ENCODE measurements at places on chromosomes 1 and 21.

DNA sequence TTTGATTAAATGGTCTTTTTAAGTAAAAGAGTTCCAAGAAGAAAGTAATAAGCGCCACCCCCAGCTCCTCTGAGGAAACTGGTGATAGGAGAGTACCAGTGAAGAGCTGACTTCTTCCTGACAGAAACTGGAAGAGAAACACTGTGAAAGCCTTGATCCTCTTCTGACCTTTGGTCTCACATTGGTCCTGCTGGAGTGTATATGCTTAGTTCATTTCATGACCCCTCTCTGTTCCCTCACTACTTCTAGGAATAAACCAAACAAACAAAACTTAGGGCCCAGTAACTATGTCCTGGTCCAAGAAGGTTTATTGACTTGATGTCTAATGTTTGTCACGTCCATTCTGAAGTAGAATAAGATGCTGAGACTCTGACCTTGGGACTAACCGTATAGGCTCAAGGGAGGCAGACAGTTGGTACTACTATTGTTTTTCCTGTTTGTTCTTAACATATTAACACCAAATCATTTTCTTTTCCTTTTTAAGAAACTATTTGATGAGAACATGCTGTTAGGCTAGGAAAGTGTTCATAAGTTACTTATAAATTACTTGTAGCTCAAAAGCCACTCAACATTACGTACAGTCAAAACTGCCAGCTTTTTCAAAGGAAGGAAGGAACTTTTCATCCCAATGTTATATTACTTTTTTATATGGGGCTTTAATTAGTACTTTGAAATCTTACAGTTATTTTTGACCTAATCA lies 57.9 kb downstream of the MIER1 start:
- DNase-seq = no peak

GRCh38 chr1:18292531-18292930 lies 184.9 kb downstream of the IGSF21 start:
- no peak for DNase-seq

DNA sequence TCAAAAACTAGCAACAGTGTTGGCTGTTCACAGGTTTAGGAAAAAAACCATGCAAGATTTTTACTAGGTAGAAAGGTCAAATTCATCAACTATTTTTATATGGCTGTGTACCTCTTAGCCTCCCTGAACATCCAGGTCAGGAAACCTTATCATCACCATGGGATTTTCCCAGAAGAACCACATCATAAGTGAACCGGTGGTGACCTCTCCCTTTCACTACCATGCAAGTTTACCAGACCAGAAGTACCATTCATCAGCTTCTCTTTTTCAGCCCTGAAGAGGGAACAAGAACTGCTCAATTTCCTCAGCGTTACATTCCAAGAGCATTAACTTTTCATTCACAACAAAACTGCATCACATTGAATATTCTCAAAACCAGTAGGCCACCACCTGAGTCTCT lies 5.9 kb downstream of the SSBP3 start:
- DNase-seq = no peak

DNA sequence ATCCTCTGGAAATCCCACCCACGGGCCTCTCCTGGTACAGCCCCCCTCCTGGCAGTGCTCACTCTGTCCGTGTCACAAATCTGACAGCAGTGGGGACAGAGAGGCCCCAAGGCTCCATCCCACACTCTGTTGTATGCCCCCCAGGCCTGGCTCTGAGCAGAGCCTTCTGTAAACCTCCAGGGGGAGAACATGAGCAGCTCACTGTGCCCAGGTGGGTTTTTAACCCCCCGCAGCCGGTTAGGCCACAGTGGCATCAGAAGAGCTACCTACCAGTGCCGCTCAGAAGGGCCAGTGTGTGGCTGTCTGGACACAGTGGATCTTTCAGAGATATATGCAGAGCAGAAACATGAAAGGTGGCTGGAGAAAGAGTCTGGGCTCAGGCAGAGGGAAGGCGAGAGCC lies 12.0 kb upstream of the GPR153 start:
- DNase-seq = no peak

GRCh38 chr1:55741516-55741915 lies 526.4 kb upstream of the USP24 start:
- no peak for DNase-seq

GRCh38 chr1:229381234-229381633 lies 38.4 kb upstream of the CCSAP start:
- DNase-seq = no peak

DNA sequence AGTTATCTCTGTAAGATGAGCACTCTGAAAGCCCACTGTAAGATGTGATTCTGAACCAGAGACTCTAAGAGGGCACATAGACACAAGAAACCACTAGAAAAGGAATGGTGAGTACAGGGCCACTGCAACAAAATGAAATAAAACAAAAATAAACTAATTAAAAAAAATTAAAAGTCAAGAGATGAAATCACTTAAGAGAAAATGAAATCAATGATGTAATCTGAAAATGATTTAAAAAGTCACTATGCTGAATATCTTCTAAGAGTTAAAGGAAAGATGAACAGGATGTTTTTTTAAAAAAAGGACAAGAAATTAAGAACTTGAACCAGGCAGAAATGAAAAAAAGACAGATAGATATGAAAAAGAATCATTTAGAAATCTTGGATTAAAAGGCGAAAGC lies 110.6 kb upstream of the OLIG2 start:
- no peak for DNase-seq

DNA sequence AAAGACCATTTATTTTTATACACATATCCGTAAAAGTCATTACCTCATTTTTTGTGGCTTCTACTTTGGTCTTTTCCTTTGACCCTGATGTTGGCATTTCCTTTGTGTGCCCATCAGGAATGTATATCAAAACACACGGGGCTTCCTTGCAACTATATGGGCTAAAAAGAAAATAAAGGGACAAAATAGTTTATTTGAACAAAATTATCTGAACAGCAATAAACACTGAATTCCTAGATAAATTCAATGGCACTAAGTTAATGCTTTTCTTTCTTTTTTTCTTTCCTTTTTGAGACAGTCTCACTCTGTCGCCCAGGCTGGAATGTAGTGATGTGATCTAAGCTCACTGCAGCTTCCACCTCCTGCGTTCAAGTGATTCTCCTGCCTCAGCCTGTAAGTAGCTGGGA lies 45.2 kb downstream of the EPRS1 start:
- no peak for DNase-seq

GRCh38 chr1:10915594-10915993 lies 96.9 kb upstream of the TARDBP start:
- no peak for DNase-seq

DNA sequence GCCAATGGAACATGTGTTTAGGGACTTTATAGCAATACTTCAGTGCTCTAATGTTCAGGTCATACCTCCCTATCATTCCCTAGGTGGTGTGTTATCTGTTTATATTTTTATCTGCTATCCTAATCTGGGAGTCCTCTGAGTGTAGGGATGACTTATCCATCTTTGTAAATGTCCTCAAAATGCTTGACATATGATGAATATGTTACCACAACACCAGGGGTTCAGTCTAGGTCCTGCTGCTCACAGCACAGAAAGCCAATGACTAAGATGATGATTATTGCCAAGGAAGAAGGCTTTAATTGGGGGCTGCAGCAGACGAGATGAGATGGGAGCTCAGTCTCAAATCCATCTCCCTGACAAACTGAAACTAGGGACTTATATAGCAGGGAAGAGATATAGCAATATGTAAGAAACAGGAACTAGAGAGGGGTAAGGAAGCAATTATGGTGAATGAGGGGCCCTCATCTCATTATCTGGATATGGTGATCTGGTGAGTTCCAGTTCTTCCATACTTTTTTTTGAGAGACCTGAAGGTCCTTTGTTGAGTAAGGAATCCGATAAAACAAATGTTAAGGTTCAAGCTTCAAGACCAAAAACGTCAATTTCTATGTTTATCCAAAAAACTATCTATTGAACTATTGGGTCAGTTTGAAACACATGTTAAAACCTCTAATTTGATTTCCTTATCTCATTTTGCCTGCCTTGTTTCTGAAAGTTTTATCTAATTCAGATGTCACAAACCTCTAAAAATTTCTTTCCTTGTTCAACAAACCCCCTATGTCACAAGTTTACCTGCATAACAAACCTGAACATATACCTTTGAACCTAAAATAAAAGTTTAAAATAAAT lies 256.7 kb upstream of the CACYBP start:
- DNase-seq = no peak

DNA sequence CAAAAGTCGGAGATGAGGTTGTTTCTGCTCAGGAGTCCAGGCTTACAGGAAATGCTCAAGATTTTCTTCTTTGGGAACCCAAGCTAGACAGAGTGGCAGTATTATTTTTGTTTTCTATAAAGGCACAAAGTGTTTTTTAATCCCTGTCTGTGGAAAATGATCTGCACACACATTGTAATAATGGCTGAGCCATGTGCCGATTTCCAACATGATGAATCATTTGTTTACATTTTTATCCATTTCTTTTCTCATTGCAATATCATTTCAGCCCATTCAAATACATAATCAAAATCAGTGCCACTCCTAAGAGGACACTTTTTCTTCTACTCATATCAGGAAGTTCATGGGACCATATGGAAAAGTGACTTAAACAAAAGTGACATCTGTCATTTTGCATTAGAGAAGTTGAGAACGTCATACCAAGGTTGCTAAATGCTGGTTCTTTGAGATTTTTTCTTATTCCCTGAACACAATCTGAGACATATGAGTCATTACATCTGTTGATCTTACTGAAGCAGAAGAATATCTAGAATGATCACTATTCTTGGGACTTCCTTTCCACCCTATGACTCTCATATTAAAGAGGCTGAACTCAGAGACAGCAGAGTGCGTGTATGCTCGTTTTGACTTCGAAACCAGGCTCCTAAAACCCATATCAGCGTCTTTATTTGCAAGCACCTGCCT lies 44.9 kb downstream of the ACTA1 start:
- peak; percentile 8 for DNase-seq

DNA sequence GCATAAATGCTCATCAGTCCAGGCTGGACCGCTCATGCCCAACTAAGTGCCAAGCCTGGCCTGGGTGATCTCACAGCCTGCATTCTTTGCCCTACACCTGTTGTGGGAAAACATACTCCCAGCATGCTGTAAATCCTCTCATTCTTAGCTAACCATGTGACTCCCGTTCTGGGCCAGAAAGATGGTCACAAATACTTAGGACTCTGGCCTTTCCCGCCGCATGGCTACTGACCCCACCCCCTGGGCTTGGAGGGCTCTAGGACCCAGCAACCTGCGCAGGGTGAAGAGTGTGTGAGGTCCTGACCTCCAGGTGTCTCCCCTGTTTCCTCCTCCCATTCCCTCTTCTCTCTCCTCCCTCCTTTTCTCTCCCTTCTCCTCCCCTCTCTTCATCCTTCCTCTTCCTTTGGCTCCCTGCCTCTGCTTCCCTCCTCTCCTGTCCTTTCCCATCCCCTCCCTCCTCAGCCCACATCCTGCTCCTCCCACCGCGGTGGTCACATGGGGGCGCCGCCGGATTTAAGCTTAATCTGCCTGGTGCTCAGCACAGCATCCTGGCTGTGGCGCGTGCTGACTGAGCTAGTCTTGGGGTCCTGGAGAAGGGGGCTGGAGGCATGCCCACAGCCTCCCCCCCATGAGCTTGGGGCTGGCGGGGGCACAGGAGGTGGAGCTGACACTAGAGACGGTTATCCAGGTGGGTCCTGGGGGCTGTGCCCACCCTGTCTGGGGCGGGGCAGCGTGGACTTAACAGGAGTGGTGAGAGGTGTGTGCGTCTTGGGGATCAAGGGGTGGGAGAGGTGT lies at the start of gene CROCC:
Gene CROCC, plus strand, starts transcription at position 541 of the 795 bp plus-strand sequence. Its CDS starts 88 bp downstream, at position 629.
- no peak for DNase-seq

DNA sequence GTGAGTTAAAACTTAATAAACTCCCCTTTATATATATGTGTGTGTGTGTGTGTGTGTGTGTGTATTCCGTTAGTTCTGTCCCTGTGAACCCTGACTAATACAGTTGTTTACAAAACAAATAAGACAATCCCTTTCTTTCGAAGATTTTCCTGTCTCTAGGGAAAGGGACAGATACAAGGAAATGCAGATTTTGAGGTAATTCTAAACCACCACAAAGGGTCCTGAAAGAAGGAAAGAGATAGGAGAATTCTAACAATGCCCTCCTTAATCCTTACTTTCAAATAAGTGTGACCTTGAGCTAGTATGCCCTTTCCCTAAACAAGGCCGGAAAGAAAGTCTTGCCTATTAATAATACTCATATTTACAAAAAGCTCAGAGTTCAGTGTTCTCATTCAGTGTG lies 164.8 kb upstream of the COL11A1 start:
- no peak for DNase-seq

GRCh38 chr1:151512326-151512725 lies 1.1 kb downstream of the CGN start:
- DNase-seq = no peak

GRCh38 chr1:119906927-119907652 lies 10.8 kb upstream of the ADAM30 start:
- DNase-seq = no peak

GRCh38 chr1:221708076-221708571 lies 33.8 kb downstream of the DUSP10 start:
- no peak for DNase-seq

DNA sequence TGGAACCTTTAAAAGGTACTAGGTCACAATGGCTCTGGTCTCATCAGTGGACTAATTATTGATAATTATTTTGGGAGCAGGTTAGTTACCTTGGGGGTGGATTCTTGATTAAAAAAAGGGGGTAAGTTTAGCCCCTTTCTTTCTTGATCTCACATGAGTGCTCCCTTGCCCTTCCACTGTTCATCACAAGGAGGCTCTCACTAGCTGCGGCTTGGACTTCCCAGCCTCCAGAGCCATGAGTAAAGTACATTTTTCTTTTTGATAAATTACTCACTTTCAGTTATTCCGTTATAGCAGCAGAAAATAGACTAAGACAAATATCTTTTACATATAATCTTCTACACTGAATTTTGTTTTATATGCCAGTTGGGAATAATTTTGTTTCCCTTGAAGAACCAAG lies 254.8 kb upstream of the DEPDC1 start:
- DNase-seq = no peak

Data from skeletal muscle cell (primary cell).